ENCODE measurements at places on chromosomes 2 and 18.

- no peak for DNase-seq
These were observed 161.2 kb upstream of the EPAS1 start for GRCh38 chr2:46135958-46136357.

DNA sequence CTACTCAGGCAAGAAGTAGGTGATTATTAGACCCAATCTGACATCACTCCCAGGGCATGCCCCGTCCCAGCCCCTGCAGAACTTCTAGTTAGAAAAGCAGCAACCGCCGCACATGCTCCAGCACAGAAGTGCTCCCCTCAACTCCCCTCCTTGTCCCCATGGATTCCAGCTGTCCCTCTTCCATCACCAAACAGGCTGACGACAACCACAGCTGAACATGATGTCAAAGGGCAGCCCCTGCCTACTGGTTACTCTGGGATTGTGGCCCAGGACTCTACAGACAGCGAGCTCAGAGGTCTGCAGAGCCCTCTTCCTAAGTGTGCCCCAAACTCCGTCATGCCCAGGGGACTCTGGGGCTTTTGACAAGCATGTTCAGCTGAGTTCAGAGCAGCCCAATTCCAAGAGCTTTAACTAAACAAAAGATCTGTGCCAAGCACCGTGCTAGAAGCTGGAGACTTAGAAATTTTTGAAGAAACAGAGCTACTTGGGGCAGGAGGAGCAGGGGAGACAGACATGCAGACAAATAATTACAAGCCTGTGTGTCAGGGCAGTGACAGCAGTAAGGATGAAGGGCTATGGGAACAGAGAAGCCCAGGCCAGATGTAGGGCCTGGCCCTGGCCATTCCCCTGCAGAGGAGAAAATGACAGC lies 148.1 kb downstream of the BCL11A start:
- DNase-seq, result no peak

DNA sequence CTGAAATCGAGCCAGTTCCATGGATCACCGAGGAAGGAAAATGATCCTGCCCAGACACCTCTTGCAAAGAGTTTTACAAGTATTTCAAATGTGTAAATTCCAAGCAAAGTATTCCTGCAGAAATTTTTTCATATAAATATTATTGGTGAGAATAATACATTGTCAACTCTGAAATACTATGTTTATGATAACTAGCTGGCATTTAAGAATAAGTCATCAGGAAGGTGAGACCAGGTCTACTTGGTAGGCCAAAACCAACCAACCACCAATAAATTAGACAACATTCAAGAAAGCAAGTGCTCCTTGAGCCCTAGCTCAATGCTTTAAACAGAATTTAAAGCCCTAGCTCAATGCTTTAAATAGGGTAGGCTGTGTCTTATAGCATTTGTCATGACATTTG lies 21.7 kb downstream of the SCN7A start:
- no peak for DNase-seq

- DNase-seq, result no peak
These were observed 15.9 kb upstream of the SOS1 start for GRCh38 chr2:39136799-39137198.

DNA sequence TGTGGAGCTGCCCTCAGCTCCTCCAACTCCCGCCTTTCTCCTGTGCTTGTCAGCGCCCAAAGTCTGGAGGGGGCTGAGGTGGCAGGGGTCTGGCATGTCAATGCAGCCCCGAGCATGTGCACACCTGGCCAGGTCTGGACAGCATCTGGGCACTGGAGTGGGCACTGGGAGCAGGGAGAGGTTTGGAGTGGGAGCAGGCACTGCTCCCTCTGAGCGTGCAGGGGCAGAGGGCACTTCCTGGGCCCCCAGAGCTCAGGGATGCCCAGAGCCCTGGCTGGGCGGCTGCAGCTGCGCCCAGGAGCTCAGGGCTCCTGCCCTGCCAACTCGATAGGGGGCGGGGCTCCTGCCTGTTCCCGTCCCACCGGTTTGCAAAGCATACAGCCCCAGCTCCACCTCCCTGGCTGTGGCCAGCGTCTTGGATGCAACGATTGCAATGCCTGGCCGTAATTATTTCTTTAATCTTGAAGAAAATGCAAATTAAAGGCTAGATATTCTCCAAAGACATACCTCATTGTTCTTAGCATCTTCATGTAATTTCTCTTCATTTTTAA lies 57.4 kb upstream of the LDAH start:
- no peak for DNase-seq

DNA sequence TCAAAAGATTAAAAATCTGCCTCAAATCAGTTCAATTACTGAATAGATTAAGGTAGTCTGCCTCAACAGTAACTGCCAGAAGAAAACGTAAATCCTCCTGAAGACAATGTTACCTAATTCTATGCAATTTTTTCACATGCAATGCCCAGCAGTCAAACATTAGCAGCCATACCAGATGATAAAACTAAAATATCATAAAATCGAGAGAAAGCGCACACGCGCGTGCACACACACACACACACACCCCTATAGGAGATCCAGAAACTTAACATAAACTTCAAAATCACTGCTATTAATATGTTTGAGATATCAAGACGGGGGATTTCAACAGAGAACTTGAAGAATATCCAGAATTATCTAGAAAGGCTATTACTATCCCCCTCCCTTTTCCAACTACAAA lies 32.9 kb downstream of the ROCK2 start:
- DNase-seq, result no peak

DNA sequence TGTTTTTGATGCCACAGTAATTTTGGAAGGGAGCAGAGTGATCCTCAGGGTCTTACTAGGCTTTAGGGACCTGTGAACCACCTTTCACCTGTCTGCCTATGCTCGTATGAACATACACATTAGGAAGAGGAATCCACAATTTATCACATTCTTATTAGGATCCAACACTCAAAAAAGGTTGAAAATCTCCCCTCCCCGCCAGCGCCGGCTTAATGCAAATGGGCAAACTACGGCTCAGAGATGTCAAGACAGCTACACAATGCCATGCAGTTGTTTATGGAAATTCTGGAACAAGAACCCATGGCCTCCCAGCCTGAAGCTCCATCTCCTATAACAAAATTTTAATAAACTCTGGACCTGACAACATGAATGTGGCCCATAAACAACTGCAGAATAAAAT lies 375.9 kb upstream of the ACVR2A start:
- DNase-seq, result no peak

DNA sequence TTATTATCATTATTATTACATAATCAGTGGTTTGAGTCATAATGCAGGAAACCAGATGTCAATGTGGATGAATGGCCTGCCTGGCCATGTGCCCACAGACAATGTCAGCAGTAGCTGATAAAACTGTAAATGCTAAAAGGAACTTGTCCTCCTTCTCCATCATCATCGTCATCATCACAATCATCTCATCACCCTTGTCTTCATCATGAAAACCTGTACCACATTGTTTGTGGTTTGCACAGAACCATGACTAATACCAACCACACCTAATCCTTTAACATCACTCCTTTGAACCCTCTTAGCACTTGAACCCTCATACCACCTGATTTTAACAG lies 96.0 kb downstream of the HNMT start:
- DNase-seq, result peak; percentile 12

- DNase-seq, result no peak
These were observed 183.2 kb downstream of the CYRIA start for GRCh38 chr2:16482460-16482859.

GRCh38 chr18:12820506-12820905 lies 63.5 kb downstream of the PTPN2 start:
- no peak for DNase-seq

- DNase-seq, result no peak
These were observed 22.9 kb upstream of the STK25 start for GRCh38 chr2:241531161-241531722.

DNA sequence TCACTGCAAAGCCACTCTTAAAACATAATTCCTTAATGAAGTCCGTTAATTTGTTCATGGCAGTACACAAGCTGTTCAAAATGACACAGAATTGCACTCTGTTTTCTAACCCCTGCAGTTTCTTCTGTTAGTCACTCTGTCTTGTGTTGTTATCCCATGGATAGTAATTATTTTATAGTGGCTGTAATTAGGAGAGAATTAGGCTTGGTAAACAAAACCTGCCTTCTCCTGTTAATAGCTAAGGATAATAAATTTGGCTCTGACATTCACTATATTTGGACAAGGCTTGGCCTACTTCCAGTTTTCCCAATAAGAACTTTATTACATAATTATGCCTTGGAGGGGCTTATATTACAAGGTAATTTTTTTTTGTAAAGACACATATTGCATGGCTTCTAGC lies 330.3 kb upstream of the FIGN start:
- DNase-seq, result no peak

DNA sequence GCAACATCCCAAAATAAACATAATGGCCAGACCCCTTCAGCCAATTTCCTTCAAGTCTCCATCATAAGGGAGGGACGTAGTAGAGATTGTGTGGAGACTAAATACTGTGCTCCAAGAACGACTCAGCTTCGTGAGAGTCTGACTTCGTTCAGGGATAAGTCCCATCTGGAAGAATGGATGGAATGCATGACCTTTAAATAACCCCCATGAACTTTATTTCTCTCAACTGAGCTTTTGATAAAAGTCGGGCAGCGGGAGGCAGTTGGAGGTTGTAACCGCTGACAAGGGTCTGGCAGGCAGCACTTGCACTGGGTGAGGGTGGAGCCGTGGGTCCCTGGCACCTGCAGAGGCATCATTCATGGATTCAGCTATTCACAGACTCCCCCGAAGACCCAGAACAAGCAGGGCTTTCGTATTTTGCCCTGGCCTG lies 115.9 kb downstream of the ZFP36L2 start:
- DNase-seq, result no peak

GRCh38 chr18:51135795-51136194 lies 61.7 kb downstream of the MEX3C start:
- no peak for DNase-seq

- no peak for DNase-seq
These were observed 1.5 kb upstream of the VSNL1 start for GRCh38 chr2:17538844-17539554.

GRCh38 chr2:359047-359446 lies 71.2 kb upstream of the ALKAL2 start:
- DNase-seq, result no peak

- no peak for DNase-seq
These were observed 4.6 kb upstream of the SDC1 start for GRCh38 chr2:20229322-20230113.

GRCh38 chr2:135785032-135785431 lies 43.4 kb downstream of the UBXN4 start:
- no peak for DNase-seq

DNA sequence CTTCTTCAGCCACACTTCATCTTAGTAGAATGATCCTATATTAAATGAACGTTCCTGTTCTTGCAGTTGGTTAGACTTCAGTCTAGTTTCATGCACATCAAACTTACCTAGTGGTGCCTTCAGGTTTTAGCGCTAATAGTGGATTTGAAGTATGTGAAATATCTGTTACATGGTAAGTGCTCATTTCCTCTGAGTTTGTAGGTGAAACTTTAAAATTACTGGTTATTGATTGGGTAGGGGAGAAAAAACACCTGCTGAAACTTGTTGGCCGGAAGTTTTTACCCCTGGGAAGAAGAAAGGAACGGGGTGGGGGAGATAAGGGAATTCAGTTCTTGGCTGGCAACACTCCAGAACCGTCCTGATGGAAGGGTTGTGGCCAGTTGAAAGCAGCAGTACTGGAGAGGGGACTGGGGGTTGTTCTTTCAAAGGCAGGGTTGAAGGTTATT lies 112.8 kb downstream of the SPTBN1 start:
- DNase-seq, result no peak

DNA sequence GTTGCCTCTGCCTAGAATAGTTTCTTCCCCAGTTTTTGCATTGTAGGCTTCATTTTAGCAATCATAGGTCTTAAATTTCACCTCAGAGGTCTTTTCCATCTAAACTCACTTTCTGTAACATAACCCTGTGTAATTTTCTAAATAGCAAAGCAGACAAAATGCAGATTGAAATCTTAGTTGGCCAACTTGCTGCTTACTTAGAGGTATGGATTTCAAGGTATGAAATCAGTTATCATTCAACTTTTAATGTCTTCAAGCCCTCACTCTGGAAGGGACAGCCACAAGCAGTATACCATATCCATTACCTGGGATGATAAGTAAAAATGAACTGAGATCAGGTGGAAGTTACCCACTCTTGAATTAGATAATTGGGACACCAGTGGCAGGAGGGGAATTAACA lies 3.9 kb downstream of the CCDC121 start:
- no peak for DNase-seq

GRCh38 chr2:146734042-146734820 lies 1110.6 kb upstream of the ACVR2A start:
- DNase-seq, result peak; percentile 16

DNA sequence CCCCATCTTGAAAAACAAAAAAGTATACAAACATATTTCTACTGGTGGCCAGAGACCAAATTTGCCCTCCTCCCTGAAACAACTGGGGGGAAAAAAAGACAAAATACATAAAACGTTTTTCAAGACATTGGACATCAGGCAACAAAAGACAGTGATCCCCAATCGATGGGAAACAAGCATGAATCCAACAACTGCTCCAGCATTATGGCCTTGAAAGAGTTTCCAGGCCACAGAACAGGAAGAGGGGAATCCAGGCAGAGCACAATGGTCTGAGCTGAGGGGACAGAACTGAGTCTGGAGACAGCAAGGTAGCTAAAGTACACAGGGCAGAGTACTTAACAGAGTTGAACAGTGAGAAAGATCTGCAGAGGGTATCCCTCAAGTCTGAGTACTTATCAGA lies 4.4 kb downstream of the CCDC88A start:
- DNase-seq, result no peak

DNA sequence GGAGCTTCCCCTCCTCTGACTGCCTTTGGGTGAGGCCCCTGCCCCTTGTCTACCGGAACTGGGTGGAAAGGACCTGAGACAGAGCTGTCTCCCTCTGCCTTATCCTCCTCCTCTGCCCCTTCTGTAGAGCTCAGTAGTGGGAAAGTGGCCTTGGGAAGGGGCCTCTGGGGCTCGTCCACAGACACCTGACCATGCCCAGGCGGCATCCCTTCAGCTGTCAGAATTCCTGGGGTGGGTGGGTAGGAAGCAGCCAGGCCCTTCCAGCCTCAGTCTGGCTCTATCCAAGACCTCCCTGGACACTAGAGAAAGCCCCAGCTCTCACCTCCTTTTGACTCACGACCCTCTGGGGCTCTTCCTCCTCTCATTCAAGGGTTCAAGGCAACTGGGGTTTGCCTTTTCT lies 35.6 kb downstream of the B3GNT2 start:
- DNase-seq, result no peak

DNA sequence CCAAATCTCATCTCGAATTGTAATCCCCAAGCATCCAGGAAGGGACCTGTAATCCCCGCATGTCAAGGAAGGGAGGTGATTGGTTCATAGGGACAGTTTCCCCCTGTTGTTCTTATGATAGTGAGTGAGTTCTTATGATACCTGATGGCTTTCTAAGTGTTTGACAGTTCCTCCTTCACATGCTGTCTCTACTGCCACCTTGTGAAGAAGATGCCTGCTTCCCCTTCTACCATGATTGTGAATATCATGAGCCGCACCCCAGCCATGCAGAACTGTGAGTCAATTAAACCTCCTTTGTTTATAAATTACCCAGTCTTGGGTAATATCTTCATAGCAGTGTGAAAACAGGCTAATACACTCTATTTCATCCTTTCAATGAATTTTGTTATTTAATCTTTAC lies 446.7 kb downstream of the RNF144A start:
- DNase-seq, result peak; percentile 7

All from inflammatory macrophage treated with lipopolysaccharide for 1 hour (primary cell).